ENCODE measurements at places on chromosomes 4 and X.
A peak's percentile ranks its signal among the peaks of the same experiment; 100 is the strongest.

GRCh38 chrX:103818842-103819619 lies 13.0 kb downstream of the RAB9B start:
- no peak for DNase-seq

- DNase-seq: no peak
Measured at GRCh38 chr4:188078116-188078515, 31.3 kb downstream of the TRIML2 start.

- DNase-seq: no peak
Measured at GRCh38 chr4:8262637-8263322, 6.8 kb upstream of the HTRA3 start.

DNA sequence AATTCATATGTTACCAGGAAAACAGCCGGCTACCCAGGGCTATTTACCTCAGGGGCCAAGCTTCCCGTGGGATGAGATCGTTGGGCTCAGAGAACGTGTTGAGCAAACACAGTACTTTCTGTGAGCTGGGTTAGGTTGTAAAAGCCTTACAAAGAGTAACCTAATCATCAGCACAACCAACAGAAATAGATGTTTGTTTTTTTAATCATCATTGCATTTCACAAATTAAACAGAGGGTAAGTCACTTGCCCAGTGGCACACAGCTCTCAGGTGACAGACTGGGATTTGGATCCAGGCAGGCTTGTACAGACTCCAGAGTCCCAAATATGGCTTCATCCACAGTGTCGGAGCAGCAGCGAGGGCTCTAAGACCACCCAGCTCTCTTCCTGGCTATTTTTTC lies 20.1 kb downstream of the SPON2 start:
- DNase-seq: no peak

DNA sequence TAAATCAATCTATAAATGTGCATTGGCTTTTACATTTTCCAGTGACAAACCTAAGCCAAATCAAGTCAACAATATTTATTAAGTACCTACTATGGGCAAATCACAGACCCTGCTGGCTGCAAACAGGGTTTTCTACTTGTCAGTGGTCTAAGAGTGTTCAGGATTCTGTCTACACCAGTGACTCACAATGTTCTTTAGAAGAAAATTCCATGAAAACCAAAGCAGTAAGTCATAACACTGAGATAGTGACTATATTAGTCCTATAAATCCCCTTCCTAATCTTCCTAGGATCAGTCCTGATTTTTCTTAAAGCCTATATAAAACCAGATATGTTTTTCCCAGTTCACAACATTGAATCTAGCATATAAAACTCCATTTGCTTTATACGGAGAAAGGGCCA lies 69.7 kb downstream of the PPP3CA start:
- peak; percentile 43 for DNase-seq

DNA sequence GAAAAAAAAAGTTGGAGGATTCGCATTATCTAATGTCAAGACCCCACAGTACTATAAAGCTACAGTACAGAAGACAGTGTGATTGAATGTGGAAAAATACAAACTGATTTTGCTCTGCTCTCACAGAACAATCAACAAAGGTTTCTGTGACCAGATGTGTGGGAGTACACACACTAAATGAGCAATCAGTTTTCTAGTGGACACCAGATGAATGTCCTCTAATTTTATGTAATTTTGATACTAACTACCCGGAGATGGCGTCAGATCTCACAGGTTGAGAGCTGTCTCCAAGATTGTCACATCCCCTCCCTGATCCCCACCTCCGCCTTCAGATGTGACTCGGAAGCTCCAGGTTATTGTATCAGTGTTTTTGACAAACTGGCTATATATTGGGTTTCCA lies 81.9 kb upstream of the HUWE1 start:
- no peak for DNase-seq

GRCh38 chrX:99192421-99192820 lies 1217.7 kb downstream of the PCDH19 start:
- DNase-seq: no peak

GRCh38 chr4:31714238-31714637 lies 994.1 kb downstream of the PCDH7 start:
- no peak for DNase-seq

GRCh38 chr4:87939978-87940690 lies 35.4 kb upstream of the SPP1 start:
- DNase-seq: no peak

- DNase-seq: no peak
Measured at GRCh38 chr4:683982-684622, 4.8 kb downstream of the SLC49A3 start.

DNA sequence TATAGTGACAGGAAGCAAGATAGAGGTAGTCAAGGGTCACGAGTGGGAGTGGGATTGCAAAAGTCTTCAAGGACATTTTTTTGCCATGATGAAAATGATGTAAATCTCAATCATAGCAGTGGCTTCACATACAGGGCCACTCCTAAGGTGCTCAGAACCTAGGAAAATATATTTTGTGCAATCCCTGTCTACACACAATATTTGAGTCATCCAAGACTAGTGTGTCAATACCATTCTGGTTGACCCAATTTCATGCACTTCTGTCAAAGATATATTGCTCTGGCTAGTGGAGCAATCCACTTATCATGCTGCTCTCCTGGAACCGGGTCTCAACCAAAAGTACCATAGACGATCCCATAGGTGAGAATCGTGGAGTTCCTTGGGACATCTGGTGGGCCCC lies 24.2 kb upstream of the XPNPEP2 start:
- no peak for DNase-seq

DNA sequence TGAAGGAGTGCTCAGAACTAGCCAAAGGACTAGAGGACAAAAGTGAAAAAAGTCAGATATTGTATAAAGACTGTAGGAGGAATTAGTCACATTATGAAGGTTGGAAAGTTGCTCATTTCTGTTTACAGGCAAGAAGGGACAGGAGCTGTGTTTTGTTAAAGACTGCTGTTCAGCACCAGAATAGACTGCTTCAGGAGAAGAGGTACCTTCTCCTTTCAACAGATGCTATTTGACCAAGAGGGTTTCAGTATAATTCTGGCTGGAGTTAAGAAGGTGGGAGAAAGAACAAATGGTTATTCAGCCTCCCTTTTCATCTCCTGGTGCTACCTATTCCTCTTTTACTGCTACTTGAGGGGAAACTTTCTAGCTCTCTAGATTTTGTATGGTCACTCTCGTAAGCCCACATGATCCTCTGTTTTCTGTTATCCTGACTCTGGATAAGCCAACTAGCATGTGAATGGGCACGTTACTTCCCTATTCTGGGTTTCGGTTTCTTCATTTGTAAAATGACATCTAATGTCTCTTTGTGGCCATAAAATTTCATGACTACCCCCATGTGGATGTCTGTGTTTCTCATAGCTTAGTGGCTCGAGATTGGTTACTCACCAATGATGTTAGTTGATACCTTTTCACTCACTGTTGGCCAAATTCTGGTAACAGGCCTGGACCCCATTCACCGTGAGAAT lies 68.9 kb downstream of the SH2D1A start:
- DNase-seq: no peak

GRCh38 chrX:140507982-140508305 lies 3.1 kb upstream of the SOX3 start:
- no peak for DNase-seq

GRCh38 chrX:117274965-117275364 lies 812.2 kb upstream of the CT83 start:
- DNase-seq: no peak

DNA sequence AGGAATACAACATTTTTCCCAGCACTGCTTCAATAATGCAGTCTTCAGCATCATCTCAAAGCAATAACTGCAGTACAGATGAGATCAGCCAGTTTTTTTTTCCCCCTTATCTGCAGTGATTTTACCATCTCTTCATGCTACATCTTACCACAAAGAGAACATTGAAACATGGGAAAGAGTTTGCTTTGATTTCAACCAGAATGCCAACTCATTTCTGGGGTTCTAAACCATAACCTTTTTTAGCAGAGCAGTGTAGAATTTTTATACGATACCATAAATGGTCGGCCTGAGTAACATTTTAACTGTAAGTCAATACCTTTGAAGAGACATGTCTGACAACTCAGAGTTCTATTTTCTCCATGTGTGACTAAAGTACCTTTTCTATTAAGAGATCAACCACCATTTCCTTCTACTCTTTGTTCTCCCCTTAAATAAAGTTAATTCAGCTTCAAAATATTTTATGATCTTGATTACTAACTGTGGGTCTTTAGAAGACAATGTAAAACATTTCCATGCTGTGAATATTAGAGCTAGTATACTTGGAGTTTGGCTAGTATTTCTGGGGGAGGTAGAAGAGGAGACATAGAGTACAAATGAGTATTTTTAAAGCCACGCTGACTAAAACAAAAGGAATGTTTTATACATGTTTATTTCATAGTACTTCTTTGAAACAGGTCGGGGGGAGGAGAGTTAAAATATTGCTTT lies 69.1 kb downstream of the TET2 start:
- DNase-seq: peak; percentile 40

GRCh38 chr4:23061431-23061830 lies 368.7 kb downstream of the GBA3 start:
- DNase-seq: no peak

DNA sequence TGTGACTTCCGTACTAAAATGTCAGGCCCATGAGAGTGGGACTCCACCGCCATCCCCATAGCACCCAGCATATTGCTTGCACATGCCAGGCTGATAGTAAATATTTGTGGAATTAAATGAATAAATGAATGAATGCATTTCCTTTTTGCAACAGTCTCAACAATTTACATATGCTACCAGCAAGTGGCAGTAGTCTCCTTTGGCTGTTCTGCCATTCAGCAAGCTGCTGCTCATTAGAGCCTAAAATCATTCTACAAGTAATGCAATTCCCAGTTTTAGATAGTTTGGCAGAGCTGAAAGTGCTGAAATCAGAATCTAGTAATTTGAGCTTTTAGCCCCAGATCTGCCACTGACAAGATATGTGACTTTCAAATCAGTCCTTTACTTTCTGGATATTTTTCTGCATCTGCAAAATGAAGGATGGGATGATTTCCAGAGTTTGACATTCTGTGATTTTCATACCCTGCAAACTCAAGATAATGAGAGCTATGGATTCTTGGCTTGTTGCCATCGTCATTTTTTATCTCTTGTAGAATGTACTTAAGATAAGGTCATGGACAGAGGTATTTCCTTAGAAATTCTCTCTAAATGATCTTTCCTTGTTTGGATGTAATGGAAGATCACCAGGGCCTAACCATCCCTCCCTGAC lies 35.7 kb upstream of the INTS6L start:
- peak; percentile 19 for DNase-seq

DNA sequence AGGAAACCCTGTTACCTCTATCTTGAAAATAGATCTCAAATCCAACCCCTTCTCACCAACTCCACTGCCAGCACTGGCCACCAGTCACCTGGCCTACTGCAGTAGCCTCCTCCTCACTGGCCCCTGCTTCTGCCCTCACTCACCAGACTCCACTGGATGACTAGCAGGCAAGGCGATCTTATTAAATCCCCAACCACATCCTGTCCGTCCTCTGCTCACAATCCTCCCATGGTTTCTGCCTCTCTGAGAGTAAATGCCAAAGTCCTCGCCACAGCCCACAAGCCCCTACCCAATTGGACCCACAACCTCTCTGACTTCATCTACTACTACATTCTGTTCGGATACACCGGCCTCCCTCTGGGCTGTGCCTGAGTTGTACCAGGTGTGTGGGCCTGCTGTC lies 5.4 kb upstream of the PIM2 start:
- DNase-seq: no peak

- DNase-seq: no peak
Measured at GRCh38 chrX:130246084-130246483, 22.6 kb downstream of the ZNF280C start.

DNA sequence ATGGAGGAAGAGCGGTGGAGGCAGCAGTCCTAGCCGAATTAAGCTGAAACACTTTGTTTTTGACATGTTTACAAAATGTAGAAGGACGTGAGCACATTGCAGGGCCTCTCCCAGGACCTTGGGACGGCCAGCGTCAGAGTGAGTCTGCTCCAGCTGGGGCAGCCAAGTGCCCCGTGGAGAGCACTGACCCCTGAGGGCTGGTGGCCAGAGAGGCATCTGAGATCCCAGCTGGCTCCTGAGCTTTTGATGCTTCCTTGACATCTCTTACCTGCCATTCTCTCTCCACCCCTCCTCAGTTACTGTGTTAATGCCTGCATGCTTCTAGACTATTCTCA lies 24.7 kb downstream of the NAT8L start:
- no peak for DNase-seq

- DNase-seq: no peak
Measured at GRCh38 chr4:6071191-6071958, 53.1 kb upstream of the C4orf50 start.

DNA sequence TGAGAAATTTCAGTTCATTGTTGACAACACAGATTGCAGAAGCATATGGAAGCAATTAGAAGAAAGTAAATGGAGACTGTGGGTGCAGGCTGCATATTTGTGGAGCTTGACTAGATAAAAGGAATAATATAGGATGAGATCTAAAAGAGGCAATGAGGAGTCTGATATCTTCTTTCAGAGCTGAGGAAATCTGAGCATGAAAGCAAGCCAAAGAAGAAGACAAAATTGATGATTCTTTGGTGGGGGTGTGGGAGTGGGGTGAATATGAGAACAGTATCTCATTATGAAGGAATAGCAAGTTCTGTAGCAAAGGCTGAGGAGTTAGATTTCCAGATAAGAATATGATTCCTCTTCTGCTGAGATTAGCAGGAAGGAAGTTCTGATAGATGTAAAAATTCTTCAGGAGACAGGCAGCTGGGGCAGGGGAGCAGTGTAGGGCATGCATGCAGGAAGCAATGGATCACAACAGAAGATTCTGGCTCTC lies 6.1 kb upstream of the PDHA2 start:
- DNase-seq: no peak

DNA sequence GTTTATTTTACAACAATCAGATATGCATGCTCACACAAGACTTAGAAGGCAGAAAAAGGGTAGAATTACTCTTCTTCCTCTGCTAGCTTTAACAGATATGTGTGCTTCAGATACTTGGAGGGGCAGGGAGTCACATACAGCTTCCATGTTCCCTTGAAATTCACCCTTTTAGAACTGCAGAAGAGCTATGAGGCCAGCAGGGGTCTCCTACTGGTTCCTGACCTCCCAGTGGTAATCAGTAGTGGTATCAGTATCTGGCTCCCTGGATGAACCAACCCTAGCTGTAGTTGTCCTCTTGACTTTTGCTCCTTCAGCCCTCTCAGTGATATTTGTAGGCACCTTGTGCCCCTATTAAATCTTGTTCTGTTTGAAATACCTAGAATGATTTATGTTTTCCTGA lies 81.5 kb downstream of the RCHY1 start:
- DNase-seq: peak; percentile 17

GRCh38 chr4:127698789-127699200 lies 31.4 kb upstream of the SLC25A31 start:
- peak; percentile 87 for DNase-seq

DNA sequence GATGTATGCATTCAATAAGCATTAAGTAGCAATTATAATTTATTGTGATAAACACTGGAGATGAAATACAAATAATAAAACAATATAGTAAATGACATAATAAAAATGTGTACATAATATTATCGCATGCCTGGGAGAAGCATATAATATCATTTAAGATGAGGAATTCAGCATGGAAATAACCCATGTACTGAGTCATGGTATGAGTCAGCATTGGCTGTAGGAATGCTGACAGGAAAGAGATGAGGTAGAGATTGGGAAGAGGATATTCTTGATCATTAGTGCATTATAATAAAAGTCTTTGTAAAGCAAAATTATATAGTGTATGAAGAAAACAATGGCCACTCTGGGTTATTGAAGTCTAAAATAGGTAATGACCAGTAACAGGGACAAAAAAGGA lies 82.8 kb downstream of the MAGEB10 start:
- peak; percentile 73 for DNase-seq

GRCh38 chr4:28373191-28373590 lies 1512.5 kb downstream of the STIM2 start:
- peak; percentile 20 for DNase-seq

Data from mammary epithelial cell (primary cell).